ENCODE measurements at places on chromosomes 6 and 20.

DNA sequence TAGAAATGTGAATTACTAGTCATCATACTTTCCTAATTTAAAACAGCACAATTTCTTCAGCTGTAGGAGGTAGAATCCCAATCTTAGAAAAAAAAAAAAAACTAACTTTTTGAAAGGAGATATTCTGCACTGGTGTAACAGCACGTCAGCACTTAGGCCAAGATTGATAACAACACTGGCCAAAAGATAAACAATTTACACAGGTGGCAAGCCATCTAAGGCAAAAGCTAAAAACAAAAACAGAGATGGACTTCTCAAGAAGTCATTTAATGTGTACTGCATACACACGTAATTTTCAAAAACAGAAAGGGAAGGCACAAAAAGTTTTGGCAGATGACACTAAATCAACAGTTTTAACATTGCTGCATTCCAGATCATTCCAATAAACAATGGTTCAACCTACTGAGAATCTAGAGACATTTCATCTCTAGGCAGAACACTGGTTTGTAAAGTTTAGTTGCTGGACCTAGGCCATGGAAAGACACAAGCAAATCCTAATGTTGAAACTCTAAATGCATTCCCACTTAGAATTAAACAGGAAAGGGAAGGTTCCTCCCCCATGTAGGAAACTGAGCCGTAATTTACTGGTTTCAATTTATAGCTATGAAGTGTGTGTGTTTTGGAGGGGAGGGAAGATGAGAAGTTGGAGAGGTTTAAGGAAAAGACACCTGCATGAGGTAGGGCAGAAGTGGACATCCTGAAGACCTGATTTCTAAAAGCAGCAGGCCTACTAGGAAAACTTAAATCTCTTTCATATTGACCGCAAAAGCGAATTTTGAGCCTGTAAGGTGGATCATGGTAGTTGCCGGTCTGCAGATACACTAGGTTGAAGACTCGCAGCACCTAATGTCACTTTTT, 1.3 kb downstream of the GCLC start:
- DNase-seq, result no peak

GRCh38 chr6:170446841-170447560, 106.1 kb downstream of the PSMB1 start:
- DNase-seq, result no peak

DNA sequence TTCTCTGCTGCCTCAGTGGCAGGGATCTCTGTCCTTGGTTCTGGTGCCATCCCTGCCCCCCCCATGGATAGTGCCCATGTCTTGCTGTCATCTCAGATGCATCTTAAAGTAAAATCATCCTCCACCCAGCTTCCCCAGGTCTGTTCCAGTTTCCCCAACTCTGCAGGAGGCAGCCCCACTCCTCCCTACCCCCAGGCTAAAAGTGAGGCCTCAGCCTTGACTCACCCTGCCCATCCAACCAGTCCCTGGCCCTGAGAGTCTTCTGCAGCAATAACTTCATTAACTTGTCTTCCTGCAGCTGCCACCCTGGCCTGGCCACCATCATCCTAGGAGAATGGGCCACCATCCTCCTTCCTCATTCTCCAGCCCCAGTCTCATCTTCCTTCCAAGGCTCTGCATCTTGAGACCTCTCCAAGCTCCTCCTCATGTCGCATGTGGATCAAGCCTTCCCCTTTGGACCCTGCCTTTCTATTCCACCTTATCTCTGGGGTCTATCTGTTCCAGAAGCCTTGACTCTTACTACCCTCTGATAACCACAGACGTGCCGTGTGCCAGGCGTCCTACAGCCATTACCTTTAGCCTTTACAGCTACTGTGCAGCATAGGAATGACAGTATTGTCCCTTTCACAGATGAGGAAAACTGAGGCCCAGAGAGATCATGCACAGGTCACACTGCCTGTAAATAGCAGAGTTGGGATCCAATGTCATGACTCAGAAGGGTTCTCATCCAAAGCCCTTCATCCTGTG, 2.0 kb upstream of the PNPLA1 start:
- DNase-seq, result peak; percentile 33

GRCh38 chr20:17465236-17465635, 65.9 kb downstream of the BFSP1 start:
- DNase-seq, result no peak

DNA sequence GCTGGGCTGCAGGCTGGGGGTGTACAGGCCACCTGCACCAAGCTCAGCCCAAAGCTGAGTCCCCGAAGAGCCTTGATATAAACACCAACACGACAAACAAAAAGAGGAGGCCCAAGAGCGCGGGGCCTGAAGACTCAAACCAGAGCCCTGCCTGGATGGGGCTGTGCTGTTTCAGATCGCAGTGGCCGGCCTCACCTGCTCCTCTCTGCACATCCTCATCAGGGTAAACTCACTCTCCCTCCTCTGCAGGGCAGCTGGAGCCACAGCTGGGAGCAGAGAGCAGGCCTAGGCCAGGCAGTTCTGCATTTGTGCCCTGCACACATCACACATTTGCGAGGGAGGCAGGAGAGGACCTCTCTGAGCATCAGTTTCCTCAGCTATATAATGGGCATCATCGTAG, 3.7 kb upstream of the RBM38 start:
- no peak for DNase-seq

DNA sequence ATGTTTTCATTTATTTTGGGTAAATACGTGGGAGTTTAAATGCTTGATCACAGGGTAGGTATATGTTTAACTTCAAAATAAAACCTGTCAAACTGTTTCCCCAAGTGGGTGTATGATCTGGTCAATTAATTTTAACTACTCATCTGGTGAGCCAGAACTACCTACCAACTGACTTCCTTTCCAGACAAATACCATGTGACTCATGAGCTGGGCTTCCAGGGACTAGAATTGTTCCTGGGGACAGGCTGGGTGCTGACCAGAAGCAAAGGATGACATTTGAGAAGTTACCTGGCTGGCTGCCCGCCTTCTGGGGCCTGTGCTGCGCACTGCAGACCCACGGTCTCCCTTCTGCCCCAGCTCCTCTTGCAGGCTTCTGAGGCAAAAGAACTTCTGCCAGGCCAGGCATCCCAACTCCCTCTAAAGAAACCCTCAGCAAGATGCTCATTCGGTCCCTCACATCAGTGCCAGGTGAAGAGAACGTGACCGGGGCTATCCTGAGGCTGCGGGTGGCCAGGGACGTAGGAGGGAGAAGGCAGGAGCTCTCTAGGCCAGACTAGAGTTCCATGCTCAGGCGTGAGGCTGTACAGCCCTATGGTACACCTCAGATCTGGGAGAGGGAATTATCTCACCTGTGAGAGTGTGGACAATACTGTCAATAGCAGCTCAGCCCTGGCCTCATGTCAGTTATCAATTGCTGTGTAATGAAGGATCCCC, 103.6 kb downstream of the JPH2 start:
- peak; percentile 59 for DNase-seq

DNA sequence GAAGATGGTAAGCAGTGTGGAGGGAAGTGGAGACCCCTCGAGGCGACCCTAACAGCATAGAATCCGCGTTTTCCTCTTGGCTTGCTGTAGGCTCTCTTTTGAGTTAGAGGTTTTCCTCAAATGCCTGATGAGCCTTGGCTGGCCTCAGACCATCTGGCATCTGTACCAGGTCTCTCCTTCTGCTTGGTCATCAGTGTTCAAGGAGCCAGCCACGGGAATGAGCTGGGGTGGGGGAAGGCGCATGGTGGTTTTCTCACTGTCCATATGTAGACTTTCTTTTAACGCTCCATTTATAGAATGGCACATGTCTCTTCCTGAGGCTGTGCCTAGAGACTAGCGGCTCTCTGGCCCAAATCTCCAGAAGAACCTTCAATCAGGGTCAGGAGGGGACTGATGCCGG, 8.1 kb upstream of the GUCA1A start:
- no peak for DNase-seq

GRCh38 chr6:122079916-122080315, 319.5 kb upstream of the HSF2 start:
- DNase-seq, result no peak

DNA sequence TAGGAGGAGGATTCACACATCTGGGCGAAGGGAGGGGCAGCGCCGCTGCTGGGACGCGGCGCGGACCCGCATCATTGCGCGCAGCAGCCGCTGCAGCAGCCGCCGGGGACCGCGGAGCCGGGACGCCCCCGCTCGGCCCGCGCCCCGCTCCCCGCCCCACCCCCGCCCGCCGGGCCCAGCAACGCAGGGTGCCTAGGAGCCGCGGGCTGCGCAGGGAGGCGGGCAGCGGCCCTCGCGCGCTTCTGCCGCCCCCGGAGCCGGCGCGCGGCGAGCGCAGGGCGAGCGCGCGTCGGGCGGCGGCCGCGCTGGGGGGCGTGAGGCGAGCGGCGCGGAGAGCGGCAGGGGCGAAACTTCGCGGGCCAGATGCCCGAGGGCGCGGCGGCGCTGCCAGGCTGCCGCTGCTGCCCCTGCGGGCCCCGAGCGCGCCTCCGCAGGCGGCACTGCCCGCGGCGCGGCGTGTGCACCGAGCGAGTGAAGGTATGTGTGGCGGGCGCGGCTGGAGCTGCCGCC, at the start of gene NKAIN2:
Gene NKAIN2 (plus strand): TSS at position 362 of the 510 bp plus-strand sequence.
- no peak for DNase-seq

- no peak for DNase-seq
Measured at GRCh38 chr6:39466631-39467030, 144.1 kb upstream of the KCNK16 start.

- DNase-seq, result no peak
Measured at GRCh38 chr6:136365776-136366354, 76.2 kb upstream of the BCLAF1 start.

DNA sequence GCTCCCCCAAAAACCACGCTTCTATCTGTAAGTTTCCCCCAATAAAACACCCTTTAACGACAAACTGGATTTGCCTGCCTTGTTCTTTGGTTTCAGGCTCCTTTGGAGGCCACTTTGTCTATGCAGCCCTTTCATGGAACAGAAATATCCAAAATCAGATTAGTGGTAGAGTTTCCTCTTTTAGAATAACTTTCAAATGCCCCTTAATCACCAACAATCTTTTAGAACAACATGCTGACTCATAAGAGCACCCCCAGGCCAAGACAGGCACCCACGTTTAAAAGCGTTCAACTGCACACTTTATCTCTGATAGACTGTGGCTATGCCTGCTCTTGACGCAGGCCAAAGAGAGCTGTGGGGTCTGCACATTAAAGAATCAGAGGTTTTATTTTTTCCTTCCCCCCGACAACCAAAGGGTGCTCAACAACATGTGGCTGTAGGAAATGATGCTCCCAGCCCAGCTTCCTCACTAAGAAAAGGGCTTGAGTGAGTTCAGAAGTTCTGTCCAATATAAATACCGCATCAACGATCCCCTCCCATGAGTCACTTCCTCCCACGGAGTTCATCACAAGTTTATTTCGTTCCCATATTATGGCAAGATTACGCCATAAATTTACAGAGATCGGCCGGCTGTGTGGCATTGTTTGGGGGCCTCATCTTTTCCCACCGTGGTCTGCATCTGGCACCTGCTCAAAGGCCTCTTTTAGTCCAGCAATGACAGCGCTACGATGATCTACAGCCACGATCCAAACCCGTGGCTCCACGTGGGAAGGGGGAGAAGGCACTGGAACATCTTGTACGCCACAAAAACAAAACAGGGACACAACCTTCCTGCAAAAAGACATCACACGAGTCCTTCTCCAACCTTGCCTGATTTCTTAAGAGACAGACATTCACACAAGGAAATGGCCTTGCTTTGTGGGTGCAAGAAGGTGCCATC, 88.8 kb upstream of the NFATC2 start:
- peak; percentile 94 for DNase-seq

DNA sequence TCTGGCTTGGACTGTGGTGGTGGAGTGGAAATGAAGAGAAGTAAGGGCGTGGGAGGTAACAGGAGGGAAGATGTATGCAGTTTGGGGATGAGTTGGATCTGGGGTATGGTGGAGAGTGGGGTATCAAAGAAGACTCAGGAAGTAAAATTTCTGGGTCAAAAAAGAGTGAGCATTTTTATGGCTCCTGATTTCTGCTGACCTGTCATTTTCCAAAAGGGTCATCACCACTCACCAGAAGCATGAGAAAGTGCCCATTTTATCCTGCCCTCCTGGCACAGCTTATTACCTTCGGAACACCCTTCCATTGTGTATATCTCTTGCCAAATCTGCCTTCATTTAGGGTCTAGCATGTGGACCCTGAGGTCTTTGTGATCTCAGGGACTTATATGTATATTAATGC, 17.3 kb downstream of the TOX2 start:
- DNase-seq, result no peak

- DNase-seq, result no peak
Measured at GRCh38 chr20:25252686-25253421, 5.0 kb downstream of the PYGB start.

DNA sequence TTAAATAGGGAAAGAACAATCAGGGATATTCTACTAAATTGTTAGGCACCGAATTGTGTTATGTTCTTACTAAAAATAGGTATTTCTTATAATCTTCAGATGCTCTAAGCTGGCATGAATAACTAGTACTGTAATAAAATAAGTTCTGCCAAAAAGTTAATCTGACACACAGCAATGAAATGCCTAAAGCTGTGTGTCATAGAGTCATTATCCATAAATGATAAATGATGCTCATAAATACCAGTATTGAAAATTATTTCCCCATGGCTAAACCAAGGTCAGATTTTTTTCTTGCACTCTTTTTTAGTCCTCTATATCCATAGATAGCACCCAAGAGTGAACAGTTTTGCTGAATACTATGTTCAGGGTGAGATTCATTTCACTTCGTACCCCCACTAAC, 11.7 kb upstream of the PRIM2 start:
- no peak for DNase-seq

DNA sequence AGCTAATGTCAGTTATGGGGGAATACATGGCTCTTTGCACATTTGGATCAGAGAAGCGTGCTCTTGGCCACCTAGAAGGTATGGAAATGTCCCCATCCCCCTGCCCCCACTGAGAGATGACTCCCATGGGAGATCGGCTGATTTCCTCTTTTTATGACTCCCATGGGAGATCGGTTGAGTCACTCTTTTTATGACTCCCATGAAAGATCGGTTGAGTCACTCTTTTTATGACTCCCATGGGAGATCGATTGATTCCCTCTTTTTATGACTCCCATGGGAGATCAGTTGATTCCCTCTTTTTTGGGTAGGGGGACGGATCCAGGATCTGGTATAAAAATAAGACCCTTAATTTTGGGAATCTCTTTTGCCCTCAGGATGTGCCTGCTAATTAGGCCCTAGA, 10.3 kb upstream of the TAAR9 start:
- DNase-seq, result peak; percentile 48

- no peak for DNase-seq
Measured at GRCh38 chr6:14088600-14089192, 28.9 kb upstream of the CD83 start.

- no peak for DNase-seq
Measured at GRCh38 chr20:32585586-32586127, 524 bp upstream of the NOL4L start.

DNA sequence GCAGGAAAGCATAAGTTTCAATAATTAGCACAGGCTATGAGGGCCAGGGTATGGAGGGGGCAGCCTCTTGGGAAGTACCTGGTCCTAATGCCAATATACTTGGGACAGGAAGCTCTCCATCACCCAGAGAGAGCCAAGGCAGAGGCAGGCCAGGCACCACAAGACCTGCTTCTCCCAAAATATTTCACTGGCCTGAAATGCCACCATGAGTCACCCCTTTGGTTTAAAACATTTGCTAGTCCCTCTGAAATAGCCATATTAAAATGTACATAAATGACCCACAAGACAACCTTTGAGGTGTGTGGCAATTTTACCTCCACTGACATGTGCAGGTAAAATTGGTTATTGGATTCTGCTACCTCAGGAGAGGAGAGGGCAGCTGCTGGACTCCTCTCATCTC, 23.4 kb upstream of the SCUBE3 start:
- no peak for DNase-seq

GRCh38 chr6:28586962-28587745, 61.5 kb downstream of the GPX5 start:
- DNase-seq, result peak; percentile 72
